CD4-positive, alpha-beta T cell treated with Interleukin-12 subunit alpha and Interleukin-12 subunit beta, for 1 hour (primary cell): ENCODE measurements at places on chromosomes 11 and 22.

DNA sequence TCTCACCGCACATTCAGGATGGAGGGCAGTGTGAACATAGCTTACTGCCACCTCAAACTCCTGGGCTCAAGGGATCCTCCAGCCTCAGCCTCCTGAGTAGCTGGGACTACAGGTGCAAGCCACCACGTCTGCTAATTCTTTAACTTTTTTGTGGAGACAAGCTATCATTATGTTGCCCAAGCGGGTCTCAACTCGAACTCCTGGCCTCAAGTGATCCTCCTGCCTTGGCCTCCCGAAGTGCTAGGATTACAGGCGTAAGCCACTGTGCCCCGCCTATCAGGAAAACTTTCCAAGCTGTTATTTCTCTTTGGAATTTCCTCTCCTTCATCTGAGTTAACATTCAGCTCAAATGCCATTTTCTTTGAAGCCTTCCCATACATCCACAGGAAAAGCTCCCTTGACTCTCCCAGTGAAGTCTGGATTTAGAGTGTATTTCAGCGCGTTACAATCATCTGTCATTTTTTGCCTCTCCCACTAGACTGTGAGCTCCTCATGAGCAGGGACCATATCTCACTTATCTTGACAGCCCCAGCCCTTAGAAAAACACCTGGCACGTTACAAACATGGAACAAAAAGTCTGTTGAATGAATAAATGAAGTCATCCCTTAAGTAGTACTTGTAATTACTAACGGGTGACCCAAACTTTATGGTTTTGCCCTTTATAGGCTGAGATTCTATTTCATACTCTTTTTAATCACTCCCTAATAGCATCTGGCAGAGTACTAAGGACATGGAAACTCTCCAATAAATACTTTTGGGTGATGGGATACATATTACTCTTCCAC is 2.2 kb downstream of the MRTFA start:
- no peak for DNase-seq

- no peak for DNase-seq
These were observed 568.5 kb downstream of the KCNA4 start for GRCh38 chr11:29448246-29448877.

- no peak for DNase-seq
These were observed 838.7 kb upstream of the API5 start for GRCh38 chr11:42473106-42473505.

DNA sequence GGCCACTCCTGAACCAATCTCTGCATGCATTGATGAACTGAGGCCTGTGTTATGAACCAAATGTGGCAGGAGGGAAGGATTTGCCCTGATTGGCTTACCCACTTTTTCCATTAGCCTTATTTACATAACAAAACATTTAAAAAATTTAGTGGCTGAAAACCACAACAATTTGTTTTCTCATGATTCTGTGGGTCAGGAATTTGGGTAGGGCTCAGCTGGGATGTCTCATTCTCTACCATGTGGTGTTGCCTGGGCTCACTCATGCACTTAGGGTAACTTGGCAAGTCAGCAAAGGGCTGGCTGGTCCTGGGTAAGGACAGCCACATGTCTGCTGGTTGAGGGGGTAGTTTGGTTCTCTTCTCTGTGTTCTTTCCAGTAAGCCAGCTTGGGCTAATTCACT is 35.1 kb upstream of the CYP2R1 start:
- DNase-seq: no peak

- DNase-seq: no peak
These were observed 58.4 kb downstream of the TRMU start for GRCh38 chr22:46393873-46394272.

GRCh38 chr11:2934611-2935239 is 5.5 kb upstream of the PHLDA2 start:
- DNase-seq: no peak

DNA sequence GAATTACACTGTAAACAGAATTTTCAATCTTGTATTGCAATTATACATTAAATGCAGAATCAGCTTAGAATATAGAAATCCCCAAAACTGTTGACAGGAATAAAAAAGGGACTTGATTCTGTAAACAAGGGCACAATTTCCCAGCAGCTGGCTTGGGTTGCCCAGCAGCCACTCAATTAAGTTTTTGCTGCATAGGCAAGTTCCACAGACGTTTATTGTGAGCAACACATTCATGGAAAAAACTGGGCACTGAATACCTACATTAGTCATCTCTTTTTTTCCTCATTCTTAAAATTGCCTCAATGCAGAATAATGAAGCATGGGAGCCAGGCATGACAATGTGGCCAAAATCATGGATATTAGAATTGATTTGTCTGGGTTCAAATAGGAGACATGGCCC is 421.8 kb upstream of the ANO5 start:
- no peak for DNase-seq

DNA sequence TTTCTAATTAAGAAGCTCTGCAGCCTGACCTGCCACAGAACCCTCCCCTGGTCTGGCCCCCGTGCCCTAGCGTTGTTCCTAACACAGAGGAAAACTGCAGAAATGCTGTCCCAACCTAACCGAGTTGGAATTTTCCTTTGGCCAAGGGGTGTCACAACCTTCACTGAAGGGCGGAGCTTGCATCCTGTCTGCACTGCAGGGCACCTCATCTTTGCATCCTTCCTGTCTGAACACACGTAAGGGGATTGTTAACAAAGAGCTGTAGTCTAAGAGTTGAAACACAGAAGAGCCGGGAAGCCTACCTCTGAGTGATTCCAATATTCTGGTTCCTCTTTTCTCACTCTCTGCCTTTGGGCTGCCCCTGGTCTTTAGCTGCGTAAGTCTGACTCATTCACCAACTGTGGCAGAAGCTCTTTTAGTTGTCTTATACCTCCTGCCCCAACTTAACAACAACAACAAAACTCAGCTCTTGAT is 1.6 kb downstream of the DIXDC1 start:
- peak; percentile 35 for DNase-seq

GRCh38 chr11:118430956-118431355 is 5.3 kb upstream of the KMT2A start:
- DNase-seq: no peak

GRCh38 chr11:125171974-125172373 is 7.4 kb downstream of the PKNOX2 start:
- no peak for DNase-seq

- DNase-seq: no peak
These were observed 120.8 kb downstream of the CTTN start for GRCh38 chr11:70519117-70519516.

DNA sequence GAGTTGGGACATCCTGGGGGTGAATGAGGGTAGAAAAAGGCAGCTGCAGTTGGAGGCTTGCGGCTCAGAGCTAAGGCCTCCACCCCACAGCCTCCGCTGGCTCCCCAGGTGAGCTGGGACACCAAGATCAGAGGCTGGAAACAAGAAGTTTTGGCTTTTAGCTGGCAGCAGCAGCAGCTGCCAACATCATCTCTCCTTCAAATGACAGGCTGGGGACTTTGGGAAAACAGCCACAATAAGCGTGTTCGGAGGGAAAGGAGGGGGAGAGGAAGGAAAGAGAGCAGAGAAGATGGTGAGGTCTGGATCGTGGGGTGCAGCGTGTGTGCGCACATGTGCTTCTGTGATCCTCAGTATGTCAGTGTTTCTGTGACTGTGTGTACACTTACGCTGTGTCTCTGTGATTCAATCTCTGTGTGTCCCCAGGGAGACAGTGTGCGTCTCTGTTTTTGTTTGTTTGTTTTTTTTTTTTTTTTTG is 62.0 kb upstream of the RASD2 start:
- DNase-seq: no peak

DNA sequence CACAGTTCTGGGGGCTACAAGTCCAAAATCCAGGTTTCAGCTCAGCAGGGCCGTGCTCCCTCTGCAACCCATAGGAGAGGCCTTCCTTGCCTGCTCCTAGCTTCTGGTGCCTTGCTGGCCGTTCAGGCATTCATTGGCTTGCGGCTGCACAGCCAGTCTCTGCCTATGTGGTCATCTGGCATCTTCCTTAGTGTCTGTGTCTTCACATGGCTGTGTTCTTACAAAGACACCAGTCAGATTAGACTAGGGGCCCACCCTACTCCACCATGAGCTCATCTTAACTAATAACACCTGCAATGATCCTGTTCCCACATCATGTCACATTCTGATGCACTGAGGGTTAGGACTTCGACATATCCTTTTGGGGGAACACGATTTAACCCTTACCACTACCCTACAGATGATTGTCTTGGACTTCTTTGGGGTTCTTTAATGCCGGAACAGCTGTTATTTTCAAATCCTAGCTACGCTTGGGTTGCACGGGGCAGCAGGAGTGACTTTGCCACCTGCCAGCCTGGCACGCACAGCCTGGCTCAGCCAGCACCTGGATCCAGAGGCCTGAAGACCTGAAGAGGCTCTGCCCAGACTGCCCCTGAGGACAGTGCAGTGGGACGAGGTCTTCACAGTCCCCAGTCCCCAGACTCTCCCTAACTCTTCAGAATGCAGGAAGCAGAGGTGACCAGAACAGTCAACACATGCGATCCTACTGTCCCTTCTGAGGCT is 7.7 kb upstream of the NEAT1 start:
- DNase-seq: no peak

DNA sequence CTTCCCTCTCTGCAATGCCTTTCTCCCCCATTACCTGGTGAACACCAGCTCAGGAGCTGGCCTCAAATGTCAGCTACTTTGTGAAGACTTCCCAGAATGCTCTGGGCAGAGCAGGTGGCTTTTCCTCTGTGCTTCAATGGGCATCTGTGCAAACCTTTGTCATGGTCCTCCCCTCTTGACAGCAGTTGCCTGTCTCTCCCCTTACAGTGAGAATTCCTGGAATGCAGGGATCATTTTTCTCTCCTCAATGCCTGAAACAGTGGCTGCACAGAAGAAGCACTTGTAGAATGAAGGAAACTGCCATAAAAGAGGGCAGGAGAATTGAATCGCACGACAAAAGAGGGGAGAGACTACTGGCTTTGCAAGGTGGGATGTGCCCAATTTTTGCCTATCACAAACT is 92.8 kb upstream of the NARS2 start:
- no peak for DNase-seq

GRCh38 chr11:11390068-11390771 is 37.2 kb upstream of the CSNK2A3 start:
- DNase-seq: no peak

- no peak for DNase-seq
These were observed 88.5 kb downstream of the NECTIN1 start for GRCh38 chr11:119640541-119640940.

DNA sequence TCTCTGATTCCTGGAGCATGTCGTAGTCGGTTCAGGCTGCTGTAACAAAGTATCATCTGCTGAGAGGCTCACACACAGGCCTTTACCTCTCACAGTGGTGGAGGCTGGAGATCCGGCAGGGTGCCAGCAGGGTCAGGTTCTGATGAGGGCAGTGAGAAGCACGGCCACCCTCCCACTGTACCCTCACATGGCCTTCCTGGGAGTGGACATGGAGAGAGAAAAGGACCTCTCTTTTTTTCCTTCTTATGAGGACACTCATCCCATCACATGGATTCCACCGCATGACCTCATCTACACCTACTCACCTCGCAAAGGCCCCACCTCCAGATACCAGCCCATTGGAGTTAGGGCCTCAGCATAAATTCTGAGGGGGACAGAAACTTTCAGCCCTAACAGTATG is 99.5 kb downstream of the BCR start:
- DNase-seq: no peak

DNA sequence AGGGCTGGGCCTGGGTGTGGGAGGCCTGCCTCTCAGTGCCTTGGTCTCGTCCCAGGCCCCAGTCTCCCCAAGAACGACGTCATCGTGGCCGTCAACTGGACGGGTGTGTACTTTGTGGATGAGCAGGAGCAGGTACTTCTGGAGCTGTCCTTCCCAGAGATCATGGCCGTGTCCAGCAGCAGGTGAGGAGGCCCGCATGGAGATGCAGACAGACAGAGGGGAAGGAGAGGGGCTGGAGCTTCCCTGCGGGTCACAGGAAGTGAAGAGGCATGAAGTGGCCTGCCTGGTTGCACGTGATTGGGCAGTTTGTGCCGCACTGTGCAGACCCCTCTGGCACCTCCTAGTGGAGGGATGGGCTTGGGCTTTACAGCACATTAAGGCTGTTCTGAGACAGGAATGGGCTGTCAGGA is 70.4 kb downstream of the MYO7A start:
- DNase-seq: no peak

- DNase-seq: no peak
These were observed 11.5 kb upstream of the PEX26 start for GRCh38 chr22:18066181-18066859.
